ENCODE measurements at places on chromosomes 16 and 17.

DNA sequence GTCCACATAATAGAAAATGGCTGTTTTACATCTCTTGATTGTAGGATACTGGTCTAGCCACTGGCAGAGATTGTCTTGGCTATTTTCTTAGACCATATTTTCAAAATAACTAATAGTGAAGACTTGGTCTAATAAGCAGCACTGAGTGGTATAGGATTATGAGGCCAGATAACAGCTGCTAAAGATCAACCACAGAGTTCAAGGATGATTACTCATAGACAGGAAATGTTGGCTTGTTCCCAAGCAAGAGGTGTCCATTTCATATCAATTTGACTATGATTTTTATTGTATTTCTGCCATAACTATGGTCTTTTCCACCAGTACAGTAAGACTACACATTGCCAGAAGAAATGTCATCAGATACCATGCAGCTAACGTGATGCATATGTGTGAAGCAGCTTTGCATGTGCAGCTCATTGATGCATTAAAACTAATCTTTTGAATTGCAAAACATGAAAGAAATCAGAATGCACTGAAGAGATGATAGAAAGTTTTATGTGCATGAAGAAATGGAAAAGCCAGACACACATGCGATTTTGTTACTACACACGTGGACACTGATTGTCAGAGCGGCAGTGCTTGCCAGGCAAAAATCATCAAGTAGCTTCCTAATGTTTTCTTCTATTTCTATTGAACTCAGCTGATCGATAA lies 693.3 kb downstream of the CDH11 start:
- H3K4me1 ChIP-seq, result no peaks in the 10 kb centered on the region
- DNase-seq, result no peak
- peaks cover 2% of the 10 kb centered on the region for H3K36me3 ChIP-seq
- H3K27ac ChIP-seq, result no peak overlapping the region
- H3K4me3 ChIP-seq, result no peak overlapping the region

DNA sequence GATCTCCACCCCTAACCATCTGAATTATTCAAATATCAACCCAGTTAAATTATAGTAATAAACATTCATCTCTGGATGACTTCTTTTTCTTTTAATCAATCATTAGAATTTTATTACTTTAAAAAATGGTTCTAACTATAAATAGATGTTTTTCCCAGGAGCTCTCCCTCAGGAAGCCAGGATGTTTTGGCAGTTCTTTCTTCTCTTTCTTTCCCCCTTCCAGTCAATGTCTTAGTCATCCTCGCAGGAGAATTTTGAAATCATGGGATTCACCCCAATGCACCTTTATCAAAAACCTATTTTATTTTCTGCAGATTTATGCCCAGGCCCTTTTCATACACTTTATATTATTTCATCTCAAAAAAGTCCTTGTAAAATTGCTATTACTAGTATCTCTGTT lies 711.6 kb downstream of the CDH11 start:
- H3K4me1 ChIP-seq, result no peaks in the 10 kb centered on the region
- no peak overlapping the region for H3K4me3 ChIP-seq
- no peaks in the 10 kb centered on the region for H3K27me3 ChIP-seq
- no peaks in the 10 kb centered on the region for H3K36me3 ChIP-seq

DNA sequence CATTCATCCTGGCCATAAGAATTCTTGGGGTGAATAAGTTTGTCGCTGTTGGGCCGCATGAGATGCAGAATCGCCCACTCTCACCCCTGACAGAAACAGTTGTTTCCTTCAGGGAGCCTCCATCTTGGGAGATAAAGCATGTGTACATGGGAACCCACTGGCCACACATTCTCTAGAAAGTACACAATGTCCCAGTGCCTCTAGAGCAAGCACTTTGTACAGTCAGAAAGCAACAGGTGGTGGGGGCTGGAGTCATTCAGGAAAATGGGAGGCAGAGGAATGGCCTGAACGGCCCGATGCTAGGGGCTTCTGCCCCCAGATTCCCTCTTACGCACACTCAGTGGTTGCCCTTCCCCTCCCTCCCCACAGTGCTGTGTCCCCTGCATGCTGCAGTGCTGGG lies 16.1 kb downstream of the ACE start:
- no peaks in the 10 kb centered on the region for H3K27me3 ChIP-seq
- no peaks in the 10 kb centered on the region for H3K36me3 ChIP-seq
- H3K27ac ChIP-seq, result no peak overlapping the region
- no peak overlapping the region for H3K4me3 ChIP-seq
- peaks cover 6% of the 10 kb centered on the region for H3K4me1 ChIP-seq

GRCh38 chr17:39225959-39226683 lies 376 bp upstream of the STAC2 start:
- peaks cover 14% of the 10 kb centered on the region for H3K4me1 ChIP-seq
- peak overlapping the region; percentile 74 for H3K4me3 ChIP-seq
- no peak overlapping the region for H3K27ac ChIP-seq
- peaks cover 30% of the 10 kb centered on the region for H3K27me3 ChIP-seq

DNA sequence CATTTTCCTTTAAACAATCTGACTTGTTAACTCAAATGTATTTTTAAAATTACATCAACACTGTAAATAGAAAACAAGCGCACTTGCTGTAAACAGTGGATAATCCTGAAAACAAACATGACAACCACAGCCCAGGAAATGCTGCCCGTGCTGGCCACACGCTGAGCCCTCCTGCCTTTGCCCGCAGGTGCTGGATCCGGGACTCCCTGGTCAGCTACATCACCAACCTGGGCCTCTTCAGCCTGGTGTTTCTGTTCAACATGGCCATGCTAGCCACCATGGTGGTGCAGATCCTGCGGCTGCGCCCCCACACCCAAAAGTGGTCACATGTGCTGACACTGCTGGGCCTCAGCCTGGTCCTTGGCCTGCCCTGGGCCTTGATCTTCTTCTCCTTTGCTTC lies 6.6 kb upstream of the ADGRG3 start:
- no peak overlapping the region for H3K27ac ChIP-seq
- no peaks in the 10 kb centered on the region for H3K4me1 ChIP-seq
- H3K27me3 ChIP-seq, result peaks cover 2% of the 10 kb centered on the region
- no peak overlapping the region for H3K4me3 ChIP-seq
- no peaks in the 10 kb centered on the region for H3K36me3 ChIP-seq

- no peak for DNase-seq
- H3K27me3 ChIP-seq, result peaks cover 16% of the 10 kb centered on the region
- no peak overlapping the region for H3K4me3 ChIP-seq
- H3K4me1 ChIP-seq, result peaks cover 2% of the 10 kb centered on the region
- no peak overlapping the region for H3K27ac ChIP-seq
Measured at GRCh38 chr16:10678655-10679054, 16.1 kb downstream of the TEKT5 start.

DNA sequence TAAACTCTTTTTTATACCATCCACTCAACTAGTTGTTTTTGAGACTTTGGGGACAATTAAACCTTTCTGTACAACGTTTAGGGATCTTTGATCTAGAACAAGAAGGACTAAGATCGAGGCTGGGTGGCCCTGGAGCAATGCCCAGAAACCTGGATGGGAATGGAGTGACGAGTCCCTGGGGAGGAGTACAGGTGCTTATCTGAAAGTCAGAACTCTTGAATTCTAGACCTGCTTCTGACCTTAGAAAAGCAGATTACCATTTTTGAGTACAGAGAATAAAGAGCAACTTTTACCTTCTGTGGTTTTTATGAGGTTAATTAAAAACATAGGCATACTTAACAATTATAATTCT lies 17.8 kb downstream of the UBE2Z start:
- H3K36me3 ChIP-seq, result peaks cover 32% of the 10 kb centered on the region
- H3K4me1 ChIP-seq, result peaks cover 11% of the 10 kb centered on the region
- H3K4me3 ChIP-seq, result no peak overlapping the region
- H3K27me3 ChIP-seq, result no peaks in the 10 kb centered on the region

DNA sequence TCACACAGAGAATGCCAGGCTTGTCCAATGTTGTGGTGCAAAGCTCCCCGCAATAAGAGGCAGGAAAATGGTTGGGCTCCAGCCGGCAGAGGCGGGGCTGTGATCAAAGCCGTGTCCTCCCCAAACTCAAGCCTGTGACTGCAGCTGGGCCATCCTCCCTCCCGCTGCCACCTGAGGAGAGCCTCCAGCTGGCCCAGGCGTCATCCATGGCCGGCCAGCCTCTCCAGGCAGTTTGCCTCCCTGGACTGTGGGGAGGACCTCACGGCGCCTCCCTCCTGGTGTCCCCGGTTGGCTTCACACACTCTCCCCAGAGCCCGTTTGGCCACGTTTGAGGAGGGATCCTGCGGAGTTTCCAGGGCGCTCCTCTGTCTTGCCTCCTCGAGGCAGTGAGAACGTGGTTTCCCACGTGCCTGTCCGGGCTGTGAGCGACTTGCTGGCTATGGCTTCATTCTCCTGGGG lies 134.1 kb downstream of the IRF8 start:
- no peak overlapping the region for H3K4me3 ChIP-seq
- no peaks in the 10 kb centered on the region for H3K4me1 ChIP-seq
- H3K36me3 ChIP-seq, result no peaks in the 10 kb centered on the region
- DNase-seq, result no peak

DNA sequence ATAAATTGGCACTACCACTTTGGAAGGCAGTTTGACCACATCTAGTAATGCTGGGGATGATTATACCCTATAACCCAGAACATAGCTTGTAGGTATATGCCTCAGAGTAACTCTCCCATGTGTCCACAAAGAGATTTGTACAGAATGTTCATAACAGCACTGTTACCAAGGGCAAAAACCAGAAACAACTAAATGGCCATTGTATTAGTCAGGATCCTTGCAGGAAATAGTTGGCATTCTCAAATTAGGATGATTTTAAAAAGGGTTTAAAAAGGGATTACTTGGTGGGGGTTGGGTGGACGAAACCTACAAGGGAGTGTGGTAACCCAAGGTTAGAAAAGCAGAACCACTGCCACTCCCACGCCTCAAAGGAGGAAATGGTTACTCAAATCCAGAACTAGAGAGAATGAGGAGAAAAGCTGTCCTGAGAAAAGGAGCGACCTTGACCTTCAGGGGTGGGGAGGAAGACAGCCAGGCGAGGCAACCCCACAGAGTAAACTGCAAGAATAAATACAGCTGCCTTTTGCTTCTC lies 2.1 kb downstream of the CPPED1 start:
- no peak overlapping the region for H3K27ac ChIP-seq
- no peak for DNase-seq
- H3K4me3 ChIP-seq, result peak overlapping the region; percentile 62
- H3K4me1 ChIP-seq, result peaks cover 25% of the 10 kb centered on the region
- H3K27me3 ChIP-seq, result no peaks in the 10 kb centered on the region

DNA sequence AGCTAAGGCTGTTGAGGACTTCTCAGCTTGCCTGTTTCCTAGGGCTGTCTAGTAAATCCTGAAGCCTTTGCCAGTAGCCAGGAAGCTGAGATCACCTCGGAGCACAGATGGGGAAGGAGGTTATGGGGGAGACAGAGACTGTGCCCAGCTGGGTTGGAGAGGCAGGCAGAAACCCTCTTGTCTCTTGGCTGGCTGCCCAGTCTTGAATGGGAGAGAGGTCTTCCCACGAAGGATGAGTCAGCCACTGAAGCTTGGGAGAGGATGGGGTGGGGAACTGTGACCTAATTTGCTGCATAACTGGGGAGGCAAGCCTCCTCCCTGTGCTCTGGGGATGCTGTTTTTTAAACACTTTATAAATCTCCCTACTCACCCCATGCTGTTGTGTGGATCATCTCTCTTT lies 69.8 kb downstream of the SHISA9 start:
- no peak overlapping the region for H3K4me3 ChIP-seq
- DNase-seq, result no peak
- no peaks in the 10 kb centered on the region for H3K4me1 ChIP-seq
- H3K36me3 ChIP-seq, result no peaks in the 10 kb centered on the region
- H3K27ac ChIP-seq, result no peak overlapping the region
- H3K27me3 ChIP-seq, result peaks cover 2% of the 10 kb centered on the region

GRCh38 chr17:47852113-47852949 lies 1.4 kb upstream of the SP6 start:
- no peak for DNase-seq
- peaks cover 35% of the 10 kb centered on the region for H3K27me3 ChIP-seq
- no peaks in the 10 kb centered on the region for H3K36me3 ChIP-seq
- H3K4me1 ChIP-seq, result peaks cover 13% of the 10 kb centered on the region

GRCh38 chr17:21090902-21091618 lies 35.7 kb upstream of the DHRS7B start:
- peaks cover 1% of the 10 kb centered on the region for H3K36me3 ChIP-seq
- H3K4me3 ChIP-seq, result no peak overlapping the region
- no peaks in the 10 kb centered on the region for H3K27me3 ChIP-seq

GRCh38 chr17:17034026-17034425 lies 8.2 kb upstream of the MPRIP start:
- no peak for DNase-seq
- peaks cover 23% of the 10 kb centered on the region for H3K4me1 ChIP-seq
- no peak overlapping the region for H3K27ac ChIP-seq
- no peak overlapping the region for H3K4me3 ChIP-seq
- no peaks in the 10 kb centered on the region for H3K36me3 ChIP-seq

DNA sequence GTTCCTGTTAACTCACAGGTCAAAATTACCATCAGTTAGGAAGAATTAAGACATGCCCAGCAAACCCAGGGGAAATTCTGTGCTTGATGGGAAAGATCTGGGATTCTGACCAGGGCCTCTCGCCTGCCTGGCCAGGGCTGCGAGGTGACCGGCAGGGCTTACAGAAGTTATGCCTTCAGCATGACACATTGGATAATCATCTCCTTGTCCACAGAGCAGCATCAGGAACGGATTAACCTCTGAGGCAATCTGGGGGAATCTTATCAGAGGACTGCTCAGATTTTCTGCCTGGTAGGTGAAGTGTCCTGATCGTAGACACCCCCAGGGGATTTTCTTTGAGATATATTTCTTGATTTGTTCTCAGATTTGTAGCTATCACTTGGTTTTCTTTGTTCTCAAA lies 172.5 kb downstream of the HS3ST3A1 start:
- no peak for DNase-seq
- H3K4me3 ChIP-seq, result no peak overlapping the region
- no peak overlapping the region for H3K27ac ChIP-seq
- H3K4me1 ChIP-seq, result no peaks in the 10 kb centered on the region
- H3K27me3 ChIP-seq, result no peaks in the 10 kb centered on the region

DNA sequence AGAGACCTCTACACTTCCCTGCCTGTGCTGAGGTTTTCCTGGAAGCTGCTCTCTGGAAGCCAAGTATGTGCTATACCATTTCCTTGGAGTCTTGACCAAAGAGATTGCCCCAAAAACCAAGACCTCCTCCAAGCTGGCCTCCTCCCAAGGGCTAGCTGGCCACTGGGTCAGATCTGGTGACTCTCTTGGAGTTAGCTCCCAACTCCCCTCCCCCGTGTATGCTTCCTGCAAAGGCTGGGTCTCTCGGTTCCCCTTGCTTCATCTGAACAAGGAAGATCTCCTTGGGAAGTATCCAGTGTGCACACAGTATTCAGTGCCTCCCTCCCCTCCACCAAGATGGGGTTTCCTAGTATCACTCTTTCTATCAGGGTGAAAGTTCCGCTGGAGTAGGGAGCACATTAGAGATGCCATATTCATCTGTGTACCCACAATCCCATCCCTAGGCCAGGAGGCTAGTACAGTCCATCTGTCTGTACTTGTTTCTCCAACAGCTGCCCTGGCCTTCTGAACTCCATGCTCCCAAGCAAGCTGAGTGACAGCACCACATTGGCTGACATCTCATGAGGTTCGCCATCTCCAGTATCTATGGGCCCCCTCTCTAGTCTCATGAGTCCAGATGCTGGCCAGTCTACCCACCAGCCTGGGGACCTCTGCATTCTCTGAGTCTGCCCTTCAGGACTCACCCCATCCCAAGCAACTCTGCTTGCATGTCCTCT lies 3.2 kb downstream of the GAS7 start:
- H3K27me3 ChIP-seq, result peaks cover 9% of the 10 kb centered on the region
- no peak for DNase-seq
- H3K4me3 ChIP-seq, result no peak overlapping the region
- H3K4me1 ChIP-seq, result no peaks in the 10 kb centered on the region

Measured in memory B cell (primary cell).